ENCODE measurements at places on chromosomes 6 and 20.

- DNase-seq, result no peak
These were observed 199.3 kb downstream of the OTOR start for GRCh38 chr20:16947479-16947878.

DNA sequence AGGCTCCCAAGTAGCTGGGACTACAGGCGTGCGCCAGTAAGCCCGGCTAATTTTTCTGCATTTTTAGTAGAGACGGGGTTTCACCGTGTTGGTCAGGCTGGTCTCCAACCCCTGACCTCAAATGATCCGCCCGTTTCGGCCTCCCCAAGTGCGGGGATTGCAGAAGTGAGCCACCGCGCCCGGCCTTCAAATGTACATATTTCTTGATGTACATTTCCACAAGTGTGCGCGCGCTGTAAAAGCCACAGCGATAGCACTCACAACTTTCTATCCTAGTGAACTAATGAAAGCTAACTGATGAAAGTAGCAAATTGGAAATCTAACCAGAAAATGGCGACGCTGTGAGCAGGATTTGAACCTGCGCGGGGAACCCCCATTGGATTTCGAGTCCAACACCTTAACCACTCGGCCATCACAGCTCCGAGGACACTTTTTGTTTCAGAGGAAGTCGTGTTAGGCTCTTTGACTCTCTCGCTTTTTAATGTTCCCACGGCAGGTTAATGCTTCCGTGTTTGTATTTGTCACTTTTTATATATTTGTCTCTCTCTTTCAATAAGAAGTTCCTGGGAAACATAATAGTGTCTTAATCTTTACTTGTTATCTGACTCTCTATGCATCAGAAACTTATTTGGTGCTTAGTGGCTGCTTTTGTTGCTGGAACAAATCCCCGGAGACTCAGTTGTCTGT, 199.4 kb upstream of the ZNF184 start:
- DNase-seq, result no peak

GRCh38 chr20:49132995-49133478, 55.1 kb downstream of the STAU1 start:
- DNase-seq, result peak; percentile 53

DNA sequence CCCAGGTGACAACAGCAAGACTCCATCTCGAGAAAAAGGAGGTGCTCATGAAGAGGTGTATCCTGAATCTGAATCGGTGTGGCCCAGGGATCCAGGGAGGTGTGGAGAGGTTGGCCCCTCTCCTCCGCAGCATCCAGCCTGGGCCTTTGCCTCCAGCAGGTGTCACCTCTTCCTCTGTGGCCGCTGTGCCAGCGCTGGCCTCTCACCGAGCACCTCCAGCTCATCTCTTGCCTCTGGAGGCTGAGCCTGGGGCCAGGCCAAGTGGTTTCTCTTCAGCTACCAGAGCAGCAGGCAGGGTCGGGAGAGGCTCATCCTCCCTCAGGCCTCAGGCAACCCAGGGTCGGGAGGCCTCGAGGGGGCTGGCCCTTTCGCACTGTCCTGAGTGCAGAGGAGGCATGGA, 1.2 kb upstream of the COL20A1 start:
- no peak for DNase-seq

DNA sequence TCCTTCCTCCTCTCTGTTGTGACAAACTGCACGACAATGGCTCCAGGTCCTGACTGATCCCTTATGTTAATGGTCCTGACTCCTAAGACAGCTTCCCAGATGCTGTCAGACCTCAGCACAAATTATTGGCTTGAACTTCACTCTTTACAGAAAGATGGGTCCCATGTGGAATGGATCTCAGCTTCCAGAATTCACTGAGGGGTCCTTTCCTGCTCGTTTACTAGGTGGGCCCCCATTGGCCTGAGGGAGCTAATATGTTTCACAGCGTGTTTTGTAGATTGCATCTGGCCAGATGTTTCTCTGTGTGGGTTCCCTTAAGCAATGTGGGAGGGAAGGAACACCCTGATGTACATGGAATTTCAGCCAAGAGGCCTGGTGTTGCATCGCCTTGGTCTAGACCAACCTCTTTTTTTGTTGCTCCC, 826.6 kb downstream of the MAFB start:
- peak; percentile 32 for DNase-seq

DNA sequence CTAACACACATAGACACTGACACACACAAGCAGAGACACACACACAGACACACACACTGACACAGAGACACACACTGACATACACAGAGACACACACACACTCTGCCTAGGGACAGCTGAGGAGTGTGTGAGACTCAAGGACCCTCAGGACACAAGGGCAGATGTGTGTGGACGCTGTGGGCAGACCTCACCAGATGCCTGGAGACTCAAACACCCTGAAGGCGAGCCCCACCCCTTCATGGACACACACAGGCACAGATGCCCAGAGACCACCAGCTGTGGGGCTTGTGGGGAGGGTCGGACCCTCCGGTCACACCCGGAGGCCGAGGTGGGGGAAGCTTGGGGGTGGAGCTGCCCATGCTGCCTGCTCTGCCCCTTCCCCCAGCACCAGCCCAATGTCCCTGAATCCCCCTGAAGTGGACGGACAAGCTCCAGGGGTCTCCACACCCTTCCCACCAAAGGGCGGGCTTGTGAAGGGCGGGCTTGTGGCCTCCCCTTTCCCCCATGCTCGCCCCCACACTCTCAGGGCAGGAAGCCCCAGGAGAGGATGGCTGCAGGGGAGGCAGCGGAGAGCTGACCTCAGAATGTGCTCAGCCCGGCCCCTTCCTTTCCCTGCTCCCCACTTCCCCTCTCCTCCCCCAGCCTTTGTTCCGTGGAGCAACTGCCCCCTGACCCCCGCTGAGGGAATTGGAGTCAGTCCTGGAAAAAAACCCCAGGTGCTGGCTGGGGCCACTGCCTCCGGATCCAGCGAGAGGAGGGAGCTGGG, 13.9 kb upstream of the ABHD16B start:
- DNase-seq, result no peak

GRCh38 chr20:51412333-51412871, 130.1 kb downstream of the NFATC2 start:
- peak; percentile 12 for DNase-seq

GRCh38 chr6:163588220-163588919, 173.9 kb downstream of the QKI start:
- DNase-seq, result peak; percentile 5

GRCh38 chr6:5141046-5141445, 55.9 kb downstream of the PPP1R3G start:
- DNase-seq, result no peak

- peak; percentile 64 for DNase-seq
These were observed 208.8 kb upstream of the PLCB4 start for GRCh38 chr20:8860011-8860495.

GRCh38 chr6:39865011-39865888, 69.0 kb downstream of the MOCS1 start:
- DNase-seq, result no peak

GRCh38 chr6:82841309-82841708, 224.3 kb downstream of the UBE3D start:
- DNase-seq, result no peak

GRCh38 chr6:17633465-17634188, 33.5 kb downstream of the FAM8A1 start:
- no peak for DNase-seq

DNA sequence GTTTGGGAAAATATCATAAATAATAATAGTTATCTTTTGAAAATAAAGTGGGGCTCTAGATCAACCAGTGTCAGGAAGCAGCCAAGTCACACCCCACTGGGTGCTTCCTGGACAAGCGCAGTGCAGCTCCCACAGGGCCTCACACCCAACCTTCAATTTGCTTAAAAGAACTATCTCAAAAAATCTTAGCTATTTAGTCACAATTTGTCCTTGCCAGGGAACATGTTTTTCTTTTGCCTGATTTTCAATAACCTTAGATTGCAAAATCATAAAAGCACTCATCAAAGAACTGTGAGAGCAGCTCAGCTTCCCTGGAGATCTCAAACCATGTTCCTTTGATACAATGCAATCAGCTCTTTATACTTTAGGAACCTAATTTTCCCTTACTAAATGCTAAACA, 1.6 kb upstream of the NCOA7 start:
- no peak for DNase-seq

- no peak for DNase-seq
These were observed 2.3 kb downstream of the MANBAL start for GRCh38 chr20:37291724-37292126.

All from AG09319 (cell line).